Lung microvascular endothelial cell (primary cell): ENCODE measurements at places on chromosomes 6 and 20.

DNA sequence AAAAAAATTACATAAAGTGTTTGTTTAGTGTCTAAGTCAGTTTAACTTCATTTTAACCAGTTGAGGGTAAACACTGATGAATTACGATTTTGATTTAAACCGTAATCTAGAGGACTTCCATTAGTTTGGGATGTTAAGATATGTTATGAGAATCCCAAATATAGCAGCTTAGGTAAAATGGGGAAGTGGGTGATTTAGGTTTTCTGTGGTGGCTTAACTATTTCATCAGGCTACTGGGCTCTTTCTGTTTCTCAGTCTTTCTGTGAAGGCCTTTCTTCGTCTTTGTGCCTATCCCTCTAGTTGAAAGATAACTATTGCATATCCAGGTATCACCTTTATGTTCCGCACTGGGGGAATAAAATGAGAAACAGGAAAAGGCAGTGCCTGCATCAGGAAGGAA is 27.9 kb downstream of the CENPW start:
- DNase-seq: no peak

DNA sequence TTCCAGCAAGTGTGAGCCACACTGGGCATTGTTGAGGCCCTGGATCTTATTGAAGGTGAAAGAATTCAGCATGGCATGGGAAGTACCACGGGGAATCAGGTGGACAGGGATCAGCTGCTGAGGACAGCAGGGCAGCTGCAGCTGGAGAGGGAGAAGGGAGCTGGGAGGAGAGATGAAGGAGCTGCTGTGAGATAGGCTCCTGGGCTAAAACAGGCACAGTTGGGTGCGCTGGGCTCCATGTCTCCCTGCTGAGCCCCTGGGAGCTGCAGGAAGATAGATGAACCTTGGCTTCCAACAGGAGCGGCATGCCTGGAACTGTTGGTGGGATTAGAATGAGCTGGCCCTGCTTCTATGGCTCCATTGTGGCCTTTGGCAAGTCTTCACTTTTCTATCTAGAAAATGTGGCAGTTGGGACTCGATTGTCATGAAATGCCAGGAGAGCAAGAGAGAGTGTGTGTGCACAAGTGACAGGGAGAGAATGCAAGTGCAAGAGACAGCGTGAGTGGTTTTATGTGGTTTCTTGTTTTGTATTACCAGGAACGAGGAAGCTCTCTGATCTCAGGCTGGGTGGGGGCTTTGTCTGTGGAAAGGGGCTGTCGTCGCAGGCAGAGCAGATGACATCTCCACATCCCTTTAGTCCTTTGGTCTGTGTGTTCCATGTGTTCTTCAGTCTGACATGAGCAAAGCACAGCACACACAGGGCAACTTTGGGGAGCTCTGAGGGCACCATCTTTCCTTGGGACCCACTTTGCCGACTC is 20.4 kb downstream of the SNPH start:
- DNase-seq: no peak

- DNase-seq: no peak
These were observed 280.9 kb downstream of the KIF16B start for GRCh38 chr20:16292226-16292880.

GRCh38 chr6:109516929-109517328 is 33.9 kb upstream of the ZBTB24 start:
- DNase-seq: no peak

- peak; percentile 39 for DNase-seq
These were observed 23.1 kb downstream of the PHACTR2 start for GRCh38 chr6:143700684-143701348.

GRCh38 chr6:160912411-160912810 is 79.2 kb upstream of the MAP3K4 start:
- DNase-seq: no peak

- no peak for DNase-seq
These were observed 18.9 kb downstream of the ZNF831 start for GRCh38 chr20:59182401-59183044.

DNA sequence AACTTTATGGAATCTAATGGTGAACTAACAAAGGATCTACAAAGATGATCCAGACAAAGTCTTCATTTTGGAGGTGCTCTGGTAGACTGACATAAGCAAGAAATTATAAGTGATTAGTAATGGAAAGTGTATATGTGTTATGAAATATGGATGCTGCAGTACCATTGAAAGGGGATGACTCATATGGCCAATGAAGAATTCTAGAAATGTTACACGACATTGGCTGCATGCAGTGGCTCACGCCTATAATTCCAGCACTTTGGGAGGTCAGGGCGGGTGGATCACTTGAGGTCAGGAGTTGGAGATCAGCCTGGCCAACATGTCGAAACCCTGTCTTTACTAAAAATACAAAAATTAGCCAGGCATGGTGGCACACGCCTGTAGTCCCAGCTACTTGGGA is 23.5 kb downstream of the CFAP206 start:
- no peak for DNase-seq

- DNase-seq: no peak
These were observed 51.0 kb upstream of the TCF21 start for GRCh38 chr6:133837801-133838349.

DNA sequence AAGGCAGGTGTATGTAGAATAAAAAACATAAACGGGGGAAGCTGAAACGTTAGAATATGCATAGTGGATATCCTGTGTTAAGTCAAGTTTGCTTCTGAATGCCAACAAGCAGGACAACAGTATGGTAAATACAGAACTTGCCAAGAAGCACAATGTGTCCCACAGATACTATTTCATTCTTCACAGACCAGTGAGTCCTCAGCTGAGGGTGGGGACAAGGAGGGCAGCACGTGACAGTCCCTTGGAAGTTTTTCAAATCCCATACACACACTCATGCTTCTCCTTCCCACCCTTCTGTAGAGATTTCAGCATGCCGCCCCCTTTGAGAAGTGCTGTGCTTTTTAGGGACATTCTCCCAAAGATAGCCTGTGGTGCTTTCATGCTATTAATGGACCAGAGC is 268.5 kb upstream of the ECI2 start:
- DNase-seq: peak; percentile 22

DNA sequence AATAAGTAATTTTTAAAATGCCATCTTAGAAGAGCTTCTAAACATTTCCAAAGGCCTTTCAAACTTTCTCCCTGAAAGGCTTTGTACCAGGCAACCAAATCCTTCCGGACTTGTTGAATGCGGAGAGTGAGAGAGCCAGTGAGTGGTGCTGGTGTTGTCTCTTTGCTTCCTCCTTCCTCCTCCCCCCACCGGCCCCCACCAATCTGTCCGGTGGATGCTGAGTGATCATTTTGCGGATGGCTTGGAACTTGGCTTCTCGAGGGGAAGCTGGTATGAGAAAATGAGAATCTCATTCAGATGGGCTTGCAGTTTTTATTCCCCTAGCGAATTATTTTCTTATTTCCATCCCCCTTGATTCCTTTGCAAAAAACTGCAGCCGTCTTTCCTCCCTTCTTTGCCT is 97.3 kb downstream of the ANKRD60 start:
- DNase-seq: peak; percentile 14

GRCh38 chr6:12311106-12311505 is 20.9 kb downstream of the EDN1 start:
- DNase-seq: peak; percentile 52

- no peak for DNase-seq
These were observed 13.4 kb downstream of the DCBLD1 start for GRCh38 chr6:117495869-117496268.

DNA sequence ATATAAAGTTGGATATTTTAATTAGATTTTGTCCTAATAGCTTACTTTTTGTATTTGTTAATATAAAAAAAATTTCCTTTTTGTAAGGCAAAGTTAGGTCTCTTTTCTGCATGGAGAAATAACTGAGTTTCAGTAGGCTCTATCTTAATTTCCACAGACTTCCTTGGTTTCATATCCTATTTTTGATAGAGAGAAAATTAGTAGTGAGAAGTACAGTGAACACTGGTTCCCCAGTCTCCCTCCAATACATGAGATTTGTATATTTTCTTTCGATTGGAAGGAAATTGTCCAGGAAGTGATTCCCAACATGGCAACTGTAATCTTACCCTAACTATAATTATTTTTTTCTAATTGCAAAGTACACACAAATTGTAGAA is 26.4 kb downstream of the TRIM27 start:
- DNase-seq: peak; percentile 12

- DNase-seq: no peak
These were observed 22.3 kb downstream of the HTR1E start for GRCh38 chr6:86959656-86960055.

DNA sequence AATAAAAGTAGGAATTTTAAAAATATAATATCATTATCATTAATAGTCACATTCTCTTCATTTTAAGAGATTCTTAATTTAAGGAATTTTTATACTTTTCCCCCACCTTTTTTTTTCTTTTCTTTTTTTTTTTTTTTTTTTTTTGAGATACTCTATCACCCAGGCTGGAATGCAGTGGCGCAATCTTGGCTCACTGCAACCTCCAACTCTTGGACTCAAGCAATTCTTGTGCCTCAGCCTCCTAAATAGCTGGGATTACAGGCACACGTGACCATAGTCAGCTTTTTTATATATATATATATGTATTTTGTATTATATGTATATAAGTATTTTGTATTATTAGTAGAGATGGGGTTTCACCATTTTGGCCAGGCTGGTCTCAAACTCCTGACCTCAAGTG is 457.7 kb downstream of the CDKAL1 start:
- no peak for DNase-seq

DNA sequence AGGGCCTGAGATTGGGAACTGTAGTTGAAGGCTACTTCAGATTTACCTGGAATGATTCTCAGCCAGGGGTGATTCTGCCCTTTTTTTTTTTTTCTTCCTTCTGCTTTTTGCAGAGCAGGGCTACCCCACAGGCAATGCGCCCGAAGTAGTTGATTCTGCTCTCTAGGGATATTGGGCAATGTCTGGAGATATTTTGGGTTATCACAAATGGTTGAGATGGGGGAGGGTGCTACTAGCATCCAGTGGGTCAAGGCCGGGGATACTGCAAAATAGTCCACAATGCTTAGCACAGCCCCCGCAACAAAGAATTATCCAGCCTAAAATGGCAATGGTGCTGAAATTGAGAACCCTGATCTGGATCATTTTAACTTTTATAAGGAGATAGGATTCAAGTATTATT is 71.2 kb upstream of the ZMYND8 start:
- DNase-seq: no peak

GRCh38 chr6:53608396-53608795 is 57.2 kb downstream of the KLHL31 start:
- DNase-seq: no peak

- peak; percentile 26 for DNase-seq
These were observed 1.6 kb downstream of the TMEM14A start for GRCh38 chr6:52672412-52673025.

GRCh38 chr6:2979819-2980464 is 8.6 kb upstream of the SERPINB6 start:
- no peak for DNase-seq

DNA sequence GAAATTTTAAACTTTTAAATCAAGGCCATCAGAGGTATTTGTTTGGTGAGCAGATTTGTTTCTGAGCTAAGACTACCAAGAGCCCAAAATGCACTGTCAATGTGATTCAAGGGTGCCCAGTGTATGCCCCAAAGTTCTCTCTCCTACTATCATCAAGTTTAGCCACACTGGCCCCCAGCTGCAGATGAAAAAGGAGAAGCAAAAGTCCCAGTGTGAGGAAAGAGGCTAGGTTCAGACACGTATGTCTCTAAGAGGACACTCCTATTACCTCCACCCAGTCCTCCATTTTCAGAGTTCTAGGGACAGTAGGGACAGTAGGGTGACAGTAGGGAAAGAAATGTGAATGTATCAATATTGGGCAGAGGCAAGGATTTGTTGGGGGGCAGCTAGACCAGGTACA is 230.8 kb downstream of the CD83 start:
- no peak for DNase-seq

DNA sequence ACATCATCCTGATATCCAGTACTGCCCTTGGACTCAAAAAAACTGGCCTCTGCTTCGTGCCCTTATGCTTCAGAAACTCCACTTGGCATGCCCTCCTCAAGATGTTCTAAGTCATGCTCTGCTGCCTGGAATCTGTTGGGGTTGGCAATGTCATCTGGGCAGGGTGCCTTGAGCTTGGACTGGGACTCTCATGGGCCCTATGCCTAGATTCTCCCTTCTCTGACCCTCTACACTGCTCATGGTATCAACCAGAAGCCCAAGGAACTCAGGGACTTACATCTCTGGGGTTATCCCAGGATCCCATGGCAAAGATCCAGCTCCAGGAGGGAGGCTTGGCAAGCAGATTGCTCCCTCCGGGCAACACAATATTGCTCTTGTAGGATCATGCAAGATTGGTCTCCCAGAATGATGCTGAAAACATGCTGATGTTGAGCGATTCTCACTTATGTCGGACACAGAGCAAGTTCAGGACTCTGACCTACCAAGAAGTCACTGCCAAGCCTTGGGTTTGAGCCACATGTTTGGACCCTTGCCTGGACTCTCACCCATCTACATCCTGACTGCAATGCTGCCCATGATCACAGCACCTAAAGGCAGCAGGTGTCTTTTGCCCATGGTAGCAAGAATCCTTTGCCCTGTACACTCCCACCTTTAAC is 88.8 kb downstream of the ADAT2 start:
- DNase-seq: no peak

- DNase-seq: no peak
These were observed 125.8 kb upstream of the SRSF6 start for GRCh38 chr20:43331906-43332305.

DNA sequence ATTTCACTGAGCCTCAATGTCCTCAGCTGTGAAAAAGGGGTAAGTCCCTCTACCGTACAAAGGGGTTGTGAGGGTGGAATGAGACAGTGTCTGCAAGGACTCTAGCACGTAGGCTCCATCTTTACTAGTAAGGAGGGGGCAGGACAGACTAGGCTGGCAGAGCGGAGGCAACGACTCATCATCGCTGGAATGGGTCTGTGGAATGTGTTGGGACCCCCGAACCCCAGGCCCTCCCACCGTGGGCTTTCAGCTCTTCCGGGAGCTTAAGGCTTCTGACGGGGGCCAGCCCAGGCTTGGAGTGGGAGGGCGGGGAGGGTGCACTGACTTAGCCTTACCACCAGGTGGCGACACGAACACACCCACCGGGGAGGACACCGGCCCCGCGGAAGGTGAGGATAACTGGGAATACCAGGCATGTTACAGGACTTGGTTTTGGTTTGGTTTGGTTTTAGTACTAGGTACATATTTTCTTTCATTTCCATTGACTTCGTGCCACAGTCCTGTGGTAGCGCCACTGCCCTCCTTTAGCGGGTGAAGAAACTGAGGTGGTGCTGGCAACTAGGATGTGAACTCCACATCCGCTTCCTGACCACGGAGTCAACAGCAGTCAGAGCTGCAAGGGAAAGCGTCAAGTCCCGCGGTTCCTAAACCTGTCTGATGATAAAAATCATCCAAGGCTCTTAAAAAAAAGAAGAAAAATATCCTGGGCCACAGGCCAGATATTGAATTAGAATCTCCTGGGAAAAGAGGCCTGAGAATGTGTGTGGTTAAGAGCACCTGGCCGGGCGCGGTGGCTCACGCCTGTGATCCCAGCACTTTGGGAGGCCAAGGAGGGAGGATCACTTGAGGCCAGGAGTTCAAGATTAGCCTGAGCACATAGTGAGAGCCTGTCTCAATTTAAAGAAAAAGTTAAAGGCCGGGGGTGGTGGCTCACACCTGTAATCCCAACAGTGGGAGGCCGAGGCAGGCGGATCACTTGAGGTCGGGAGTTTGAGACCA is 10.3 kb upstream of the TULP1 start:
- peak; percentile 66 for DNase-seq
